ENCODE measurements at places on chromosomes 6 and 20.

DNA sequence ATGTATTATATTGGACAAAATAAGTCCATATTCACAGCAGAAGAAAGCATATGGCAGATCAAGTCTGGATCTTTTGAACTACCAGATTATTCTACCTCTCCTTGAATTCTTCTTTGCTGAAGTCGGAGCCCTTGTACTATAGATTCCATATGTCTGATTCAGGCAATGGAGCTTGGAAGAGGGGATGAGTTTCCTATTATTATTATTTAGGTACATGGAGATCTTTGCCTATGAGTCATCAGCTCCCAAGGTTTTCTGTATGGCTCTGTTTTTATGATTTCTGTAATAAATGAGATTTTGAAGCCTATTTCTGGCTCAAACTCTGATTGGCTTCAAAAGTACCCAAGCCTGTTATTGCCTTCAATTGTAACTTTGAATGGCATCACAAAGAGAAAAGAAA is 72.0 kb downstream of the OPRM1 start:
- DNase-seq: no peak

GRCh38 chr6:14704383-14705271 is 541.2 kb upstream of the JARID2 start:
- DNase-seq: no peak

GRCh38 chr6:19845266-19846041 is 8.3 kb downstream of the ID4 start:
- no peak for DNase-seq

DNA sequence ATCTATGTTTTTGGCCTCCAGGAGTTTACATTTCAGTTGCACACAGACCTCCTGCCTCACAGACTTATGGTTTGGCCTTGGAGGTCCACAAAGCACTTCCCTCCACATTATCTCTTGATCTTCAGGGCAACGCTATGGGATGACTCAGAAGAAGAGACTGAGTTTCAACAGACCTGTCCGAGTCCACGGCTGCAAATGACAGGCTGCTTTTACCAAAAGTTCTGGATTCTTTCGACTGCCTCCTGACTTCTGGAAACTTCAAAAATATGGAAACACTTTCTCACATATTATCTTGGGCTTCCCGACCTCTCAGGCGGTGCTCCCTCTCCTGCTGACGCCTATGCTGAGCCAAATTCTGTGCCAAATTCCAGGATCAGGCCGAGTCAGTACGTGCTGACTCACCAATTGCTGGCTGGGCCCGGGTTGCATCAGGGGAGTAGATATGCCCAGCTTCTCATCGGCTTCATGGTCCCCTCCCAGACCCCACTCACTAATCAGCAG is 190.2 kb downstream of the BMP7 start:
- DNase-seq: no peak

- DNase-seq: peak; percentile 77
Measured at GRCh38 chr20:32574296-32575226, 10.6 kb downstream of the NOL4L start.

DNA sequence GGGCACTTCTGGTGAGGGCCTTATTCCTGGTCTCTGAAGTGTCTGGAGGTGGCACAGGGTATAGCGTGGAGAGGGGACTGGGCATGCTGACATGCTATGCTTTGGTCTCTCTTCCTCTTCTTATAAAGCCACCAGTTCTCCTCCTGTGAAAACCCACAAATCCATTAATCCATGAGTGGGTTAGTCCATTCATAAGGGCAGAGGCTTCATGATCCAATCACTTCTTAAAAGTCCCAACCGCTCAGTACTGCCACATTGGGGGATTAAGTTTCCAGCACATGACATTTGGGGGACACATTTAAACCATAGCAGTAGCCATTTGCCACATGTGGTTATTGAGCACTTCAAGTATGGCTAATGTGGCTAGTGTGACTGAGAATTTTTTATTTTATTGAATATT is 3.8 kb upstream of the TRIB3 start:
- peak; percentile 98 for DNase-seq

- no peak for DNase-seq
Measured at GRCh38 chr6:163348789-163349680, 65.5 kb upstream of the QKI start.

GRCh38 chr6:143542888-143543287 is 31.4 kb upstream of the FUCA2 start:
- DNase-seq: no peak

DNA sequence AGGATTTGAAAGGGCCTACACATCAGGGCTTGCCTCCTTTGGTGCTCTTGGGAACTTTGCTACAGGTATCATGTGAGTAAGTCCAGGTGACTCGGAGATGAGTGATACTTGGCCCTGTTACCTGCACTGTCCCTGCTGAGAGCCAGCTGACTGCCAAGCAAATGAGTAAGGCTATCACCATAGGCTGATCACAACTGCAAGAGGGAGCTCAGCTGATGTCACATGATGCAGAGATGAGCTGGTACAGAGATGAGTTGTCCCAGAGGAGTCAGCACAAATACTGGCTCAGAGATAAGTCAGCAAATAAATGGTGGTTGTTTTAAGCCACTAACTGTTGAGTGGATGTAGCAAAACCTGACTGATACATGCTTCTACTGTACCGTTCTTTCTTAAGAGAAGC is 41.4 kb downstream of the LAMP5 start:
- no peak for DNase-seq

DNA sequence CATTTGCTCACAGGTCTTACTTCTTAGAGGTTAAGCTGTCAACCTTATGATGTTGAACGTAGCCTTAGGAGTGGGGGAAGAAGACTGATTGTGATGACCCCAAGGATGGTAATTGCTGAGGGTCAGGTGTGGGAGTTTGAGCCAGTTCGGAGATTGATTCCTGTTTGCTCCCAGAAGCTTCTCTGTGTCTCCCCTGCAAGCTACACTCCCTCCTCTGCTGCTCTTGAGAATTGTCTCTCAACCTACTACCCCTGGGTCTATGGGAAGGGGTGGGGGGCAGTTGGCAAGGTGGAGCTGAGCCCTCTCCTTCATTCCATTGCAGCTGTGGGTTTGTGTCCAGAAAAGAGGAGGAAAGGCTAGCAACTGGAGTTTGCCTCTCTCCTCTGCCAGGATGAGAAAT is 113.8 kb downstream of the PLEKHG1 start:
- DNase-seq: no peak

DNA sequence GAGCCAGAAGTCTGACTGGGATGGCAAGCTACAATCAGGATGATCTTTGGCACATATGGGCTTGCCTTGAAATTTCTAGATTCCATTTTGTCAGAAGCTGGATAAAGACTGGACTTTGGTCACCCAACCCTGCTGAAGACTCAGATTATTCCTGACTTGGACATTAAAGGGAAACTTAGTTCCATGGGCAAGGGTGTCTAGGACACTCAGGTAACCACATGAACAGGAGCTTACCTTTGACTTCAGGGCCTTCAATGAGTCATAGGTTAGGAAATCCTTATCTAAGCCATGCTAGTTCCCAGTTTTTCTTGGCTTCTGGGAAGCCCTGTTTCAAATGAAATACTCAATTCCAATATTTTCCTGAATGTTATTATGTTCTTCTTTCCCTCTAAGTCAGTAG is 28.5 kb upstream of the IFNGR1 start:
- no peak for DNase-seq

DNA sequence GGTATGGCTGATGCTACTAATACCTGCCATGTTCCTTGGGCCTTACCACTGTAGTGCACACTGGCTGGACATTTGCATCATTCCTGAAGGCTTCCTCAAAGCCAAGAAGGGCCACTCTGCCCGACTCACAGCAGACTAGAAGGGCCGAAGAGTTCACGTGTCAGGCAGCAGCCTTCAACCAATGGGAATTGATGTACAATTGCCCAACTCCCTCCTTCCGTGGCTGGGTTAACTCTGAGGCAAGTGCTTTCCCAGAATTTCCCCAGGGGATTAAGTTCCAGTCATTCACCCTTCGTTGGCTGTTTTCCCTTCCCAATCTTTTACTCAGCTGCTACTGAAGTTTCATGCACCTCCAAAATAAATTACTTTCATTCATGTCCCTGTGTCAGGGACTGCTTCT is 29.8 kb downstream of the PSMB9 start:
- peak; percentile 58 for DNase-seq

- DNase-seq: no peak
Measured at GRCh38 chr20:36331209-36331608, 25.1 kb downstream of the DLGAP4 start.

All from MV-4-11 (cell line).